ENCODE measurements at places on chromosomes 3 and 15.

DNA sequence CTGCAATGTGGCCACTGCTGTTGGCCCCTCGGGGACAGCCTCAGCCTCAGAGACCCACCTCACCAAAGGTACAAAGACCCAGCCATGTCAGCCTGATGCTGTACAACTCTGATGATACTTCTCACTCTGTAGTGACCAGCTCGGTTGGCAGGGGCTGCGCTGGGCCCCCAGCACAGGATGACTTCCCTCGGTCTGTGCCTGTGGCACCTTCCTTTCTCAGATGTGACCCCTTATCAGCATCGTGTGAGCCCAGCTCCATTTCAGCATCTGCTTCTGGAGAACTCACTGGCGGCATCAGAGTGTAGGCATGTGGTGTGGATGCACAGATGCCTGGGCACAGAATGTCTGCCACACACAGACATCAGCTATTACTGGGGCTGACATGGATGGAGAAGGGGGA is 25.1 kb upstream of the CTXND1 start:
- DNase-seq = no peak

GRCh38 chr15:59168536-59168935 is 38.1 kb upstream of the LDHAL6B start:
- no peak for DNase-seq

GRCh38 chr15:65994832-65995231 is 125.5 kb downstream of the RAB11A start:
- DNase-seq = no peak

GRCh38 chr15:67148196-67148701 is 82.8 kb downstream of the SMAD3 start:
- DNase-seq = no peak

GRCh38 chr15:84736375-84736774 is 12.0 kb upstream of the ZNF592 start:
- DNase-seq = peak; percentile 97

DNA sequence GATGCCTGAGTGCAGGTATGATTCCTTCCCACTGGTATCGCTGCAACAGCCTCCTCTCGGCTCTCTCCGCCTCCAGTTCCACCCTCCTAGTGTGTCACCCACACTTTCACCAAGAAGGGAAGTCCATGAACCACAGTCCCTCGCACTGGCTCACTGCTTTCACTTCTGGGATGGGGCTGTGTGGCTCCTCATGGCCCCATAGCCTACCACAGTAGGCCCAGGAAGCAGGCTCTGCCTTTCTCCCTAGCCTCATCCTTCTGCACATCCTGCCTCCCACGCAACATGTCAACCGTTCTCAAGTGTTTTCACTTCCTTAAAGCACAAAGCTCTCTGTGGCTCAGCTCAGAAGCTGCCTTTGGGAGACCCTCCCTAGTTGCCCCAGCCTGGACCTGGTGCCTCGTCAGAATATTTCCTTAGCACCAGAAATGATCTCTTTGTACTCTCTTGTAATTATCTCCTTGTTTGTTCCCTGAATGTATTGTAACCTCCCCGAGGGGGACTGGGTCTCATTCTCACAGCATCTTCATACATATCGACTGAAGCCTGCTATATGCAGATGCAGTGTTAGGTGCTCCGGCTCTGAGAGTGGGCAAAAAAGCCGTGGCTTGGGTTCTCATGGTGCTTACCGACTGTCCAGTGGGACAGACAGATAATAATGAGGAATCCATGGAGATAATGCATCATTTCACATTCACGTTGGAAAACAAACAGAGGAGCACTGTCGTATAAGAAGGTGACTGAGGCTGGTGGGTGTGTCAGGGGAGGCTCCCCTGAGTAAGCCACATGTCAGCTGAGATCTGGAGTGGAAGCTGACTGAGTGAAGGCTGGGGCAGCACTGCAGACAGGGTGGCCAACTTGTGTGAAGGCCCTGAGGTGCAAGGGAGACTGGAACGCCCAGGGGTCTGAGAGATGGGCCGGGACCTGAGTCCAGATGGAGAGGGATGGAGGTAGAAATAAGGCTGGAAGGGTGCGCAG is 107.1 kb downstream of the DGKG start:
- DNase-seq = peak; percentile 73

DNA sequence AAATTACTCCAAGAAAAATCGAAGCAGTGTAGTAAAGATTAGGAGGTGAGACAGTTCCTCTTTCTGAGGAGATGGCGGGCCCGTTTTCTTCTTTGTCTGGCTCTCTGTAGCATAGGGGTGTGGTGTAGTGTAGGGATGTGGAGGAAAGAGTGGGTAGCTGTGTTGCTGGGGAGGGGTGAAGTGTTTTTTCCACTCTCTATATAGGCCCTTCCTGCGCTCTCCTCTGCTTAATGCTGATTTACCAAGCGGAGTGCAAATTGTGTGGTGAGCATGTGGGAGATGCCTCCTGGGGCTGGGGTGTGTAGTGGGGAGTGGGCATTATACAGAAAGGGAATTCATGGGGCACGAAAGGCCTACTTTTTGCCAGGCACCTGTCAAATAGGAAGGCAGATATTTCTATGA is 94.9 kb downstream of the ST6GAL1 start:
- DNase-seq = no peak

DNA sequence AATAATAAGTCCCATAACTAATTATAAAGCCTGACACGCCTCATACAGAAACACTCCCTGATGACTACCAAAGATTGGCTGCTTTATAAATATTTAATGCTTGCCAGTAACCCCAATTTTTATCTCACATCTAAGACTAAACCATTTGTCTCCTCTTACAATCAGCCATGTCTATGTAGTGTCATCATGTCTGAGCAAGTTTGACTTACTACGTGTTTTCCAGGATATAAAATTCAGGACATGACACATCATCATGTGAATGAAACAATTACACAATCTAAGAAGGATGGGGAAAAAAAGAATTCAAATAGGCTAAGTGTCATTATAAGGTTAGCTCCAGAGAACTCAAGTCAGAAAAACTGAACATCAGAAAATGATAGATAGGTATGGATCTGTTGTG is 208.7 kb downstream of the MECOM start:
- DNase-seq = no peak

DNA sequence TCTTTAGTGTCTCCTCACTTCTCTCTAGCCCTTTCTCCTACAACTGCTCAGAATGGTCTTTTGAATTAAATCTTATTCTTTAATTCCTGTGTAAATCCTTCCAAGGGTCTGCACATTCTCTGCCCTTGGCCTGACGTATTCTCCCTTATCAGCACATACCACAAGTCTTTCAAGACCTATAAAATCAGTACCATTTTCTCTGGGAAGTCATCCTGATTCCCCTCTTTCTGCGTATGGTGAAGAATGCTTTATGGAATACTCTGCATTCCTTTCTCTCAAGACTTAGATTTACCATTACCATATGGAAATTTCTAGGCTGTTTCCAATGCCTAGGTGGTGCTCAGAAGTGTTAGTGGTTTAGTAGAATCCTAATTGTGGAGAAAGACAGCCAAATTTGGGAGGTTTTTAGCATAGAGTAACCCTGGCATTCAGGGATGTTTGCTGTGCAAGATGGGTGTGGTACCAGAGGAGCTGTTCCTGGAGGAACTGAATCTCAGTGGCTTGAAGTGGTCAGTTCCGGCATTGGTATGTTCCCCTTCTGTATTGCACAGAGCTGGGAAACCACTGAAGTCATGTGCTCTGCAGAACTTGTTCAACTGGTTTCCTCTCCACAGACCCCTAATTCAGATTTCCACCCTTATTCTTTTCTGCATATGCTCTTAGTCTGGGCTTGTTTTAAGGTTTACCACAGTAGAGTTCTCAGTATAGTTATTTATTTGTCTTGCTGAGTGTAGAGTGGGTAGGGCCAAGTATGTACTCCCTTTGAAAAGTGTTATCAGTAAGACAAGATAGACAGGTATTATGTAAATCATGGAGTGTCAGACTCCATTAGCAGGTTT is 24.5 kb downstream of the IQGAP1 start:
- peak; percentile 73 for DNase-seq

- no peak for DNase-seq
Measured at GRCh38 chr15:29925227-29926082, 103.2 kb upstream of the TJP1 start.

- no peak for DNase-seq
Measured at GRCh38 chr3:173799060-173799816, 401.7 kb downstream of the NLGN1 start.

GRCh38 chr15:40823572-40824343 is 4.8 kb downstream of the PPP1R14D start:
- no peak for DNase-seq

DNA sequence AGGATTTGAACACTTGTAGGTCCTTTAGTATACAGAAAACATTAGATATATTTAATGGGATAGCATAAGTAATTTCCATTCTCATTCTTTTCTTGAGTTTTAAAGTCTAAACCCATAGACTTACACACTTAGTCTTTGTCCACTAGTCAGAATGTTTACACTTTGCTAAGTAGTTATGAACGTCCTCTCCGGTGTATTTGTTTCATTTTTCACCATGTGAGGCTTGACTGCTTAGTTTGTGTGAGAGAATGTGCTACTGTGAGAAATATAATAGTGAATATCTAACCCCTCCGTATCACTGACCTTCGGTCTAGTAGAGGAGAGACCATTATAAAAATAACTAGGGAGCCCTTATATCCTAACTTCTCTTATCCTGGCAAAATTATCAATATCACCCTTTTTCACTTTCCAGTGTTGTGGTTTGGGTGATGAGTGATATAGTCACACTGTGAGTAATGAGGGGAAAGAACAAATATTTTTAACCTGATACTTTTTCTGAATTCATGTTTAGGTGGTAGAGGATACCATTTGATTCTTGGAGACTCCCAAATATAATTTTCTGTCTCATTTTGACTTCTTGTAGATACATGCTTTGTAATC is 122.4 kb downstream of the UBE2E2 start:
- no peak for DNase-seq

DNA sequence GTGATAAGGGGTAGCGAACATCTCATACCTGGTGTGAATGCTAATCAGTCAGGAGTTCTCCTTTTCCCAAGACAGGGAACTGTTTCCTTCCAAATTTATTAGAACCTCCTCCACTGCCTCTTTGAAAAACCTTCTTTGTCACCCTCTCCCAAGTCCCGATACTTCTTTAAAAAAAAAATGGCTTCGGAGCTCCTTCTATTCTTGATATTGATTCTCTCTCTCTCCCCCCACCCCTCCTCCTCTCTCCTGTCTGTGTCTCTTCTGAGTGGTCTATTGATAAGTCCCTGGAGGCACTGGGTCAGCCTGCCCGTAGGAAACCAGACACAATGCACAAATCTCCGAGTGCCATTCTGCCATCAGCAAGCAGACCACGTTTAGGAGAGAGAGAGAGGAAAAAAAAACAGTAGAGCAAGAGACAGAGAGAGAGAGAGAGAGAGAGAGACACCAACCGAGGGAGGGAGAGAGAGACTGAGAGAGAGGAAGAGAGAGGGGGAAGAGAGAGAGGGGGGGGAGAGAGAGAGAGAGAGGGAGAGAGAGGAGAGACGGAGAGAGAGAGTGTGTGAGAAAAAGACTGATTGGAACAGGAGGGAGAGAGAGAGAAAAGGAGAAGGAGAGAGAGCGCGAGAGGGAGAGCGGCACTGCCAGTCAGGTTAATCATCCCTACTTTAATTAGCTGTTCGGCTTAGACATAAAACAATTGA is 160.9 kb downstream of the TIGIT start:
- DNase-seq = no peak

DNA sequence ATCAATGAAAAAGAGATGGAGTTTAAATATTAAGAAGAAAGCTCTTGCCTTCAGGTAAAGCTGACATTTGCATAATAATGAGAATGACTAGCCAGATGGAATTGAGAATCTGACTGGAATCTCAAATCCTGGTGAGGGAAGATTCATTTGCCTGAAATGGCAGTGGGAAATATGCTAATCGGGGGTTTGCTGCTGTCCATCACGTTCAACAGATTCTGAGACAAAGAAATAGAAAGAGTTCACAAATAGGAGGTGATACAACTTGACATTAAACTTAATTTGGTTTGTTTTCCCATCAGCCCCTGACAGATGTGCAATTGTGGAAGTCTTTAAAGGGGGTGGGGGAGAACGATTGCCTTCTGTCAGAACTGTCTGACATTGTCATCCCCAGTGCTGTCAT is 347.4 kb downstream of the PDCD6IP start:
- no peak for DNase-seq

GRCh38 chr15:58761010-58761388 is 10.1 kb upstream of the MINDY2 start:
- no peak for DNase-seq

DNA sequence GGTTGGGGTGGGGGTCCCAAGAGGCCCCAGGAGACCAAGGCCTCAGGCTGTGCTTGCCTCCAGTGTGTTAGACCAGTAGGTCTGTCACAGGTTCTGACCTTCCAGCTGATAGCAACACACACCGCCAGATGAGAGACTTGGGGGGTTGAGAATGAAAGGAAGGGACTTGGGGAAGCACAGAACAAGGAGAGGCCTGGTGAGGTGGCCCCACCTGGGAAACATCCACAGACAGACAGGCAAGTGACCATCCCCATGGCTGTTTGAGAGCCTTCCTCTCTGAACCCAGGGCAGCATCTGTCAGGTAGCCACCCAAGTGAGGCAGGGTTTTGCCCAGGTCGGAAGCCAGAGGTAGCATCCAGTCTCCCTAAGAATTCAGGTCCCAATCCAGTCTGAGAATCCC is 35.0 kb upstream of the VPS8 start:
- no peak for DNase-seq

GRCh38 chr15:73940061-73940981 is 14.1 kb downstream of the LOXL1 start:
- no peak for DNase-seq

DNA sequence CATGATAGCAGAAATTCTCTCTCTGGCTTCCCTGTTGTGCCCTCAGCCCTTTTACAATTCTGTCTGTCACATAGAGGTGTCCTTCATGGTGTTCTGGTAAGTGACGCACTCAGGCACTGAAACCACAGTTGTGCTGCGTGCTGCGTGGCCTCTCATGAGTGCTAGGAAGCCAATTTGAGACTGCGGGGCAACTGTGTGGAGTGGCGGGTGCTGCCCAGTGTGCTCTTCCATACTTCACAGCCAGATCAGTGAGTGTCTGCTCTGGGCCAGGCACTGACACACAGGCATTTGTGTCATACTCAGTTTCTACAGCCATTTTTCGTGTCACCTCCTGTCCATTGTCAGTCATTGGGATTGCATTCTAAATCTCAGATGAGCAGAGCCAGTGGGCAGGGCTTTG is 133.1 kb upstream of the PLXNA1 start:
- no peak for DNase-seq

DNA sequence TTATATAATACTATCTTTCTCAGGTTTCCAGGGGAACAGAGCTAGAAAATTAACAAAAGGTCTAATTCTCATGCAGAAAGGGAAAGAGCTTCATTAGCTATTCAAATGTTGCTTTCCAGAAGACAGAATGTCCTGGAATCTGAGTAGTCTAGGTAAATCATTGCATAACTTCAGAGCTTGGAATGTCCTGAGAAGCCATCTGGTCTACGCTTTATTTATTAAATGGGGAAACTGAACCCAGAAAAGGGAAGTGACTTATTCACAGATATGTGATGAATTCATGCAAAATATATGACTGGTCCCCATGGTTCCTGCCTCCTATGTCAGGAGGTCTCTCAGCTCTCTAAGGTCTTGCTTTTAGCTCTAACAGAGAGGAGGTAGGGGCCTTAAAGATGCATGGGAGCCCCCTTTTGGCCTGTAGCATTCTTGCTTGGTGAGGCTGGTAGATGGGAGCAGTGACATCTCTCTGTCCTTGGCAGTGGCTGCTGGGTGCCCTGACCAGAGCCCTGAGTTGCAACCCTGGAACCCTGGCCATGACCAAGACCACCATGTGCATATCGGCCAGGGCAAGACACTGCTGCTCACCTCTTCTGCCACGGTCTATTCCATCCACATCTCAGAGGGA is 99.2 kb downstream of the CEMIP start:
- DNase-seq = no peak
